ENCODE measurements at places on chromosomes 11 and 22.

- DNase-seq: peak; percentile 88
These were observed at the start of gene SYVN1 for GRCh38 chr11:65134240-65134951. SYVN1 (minus strand) TSS chr11:65134519; CDS start chr11:65133601, 918 bp downstream.

DNA sequence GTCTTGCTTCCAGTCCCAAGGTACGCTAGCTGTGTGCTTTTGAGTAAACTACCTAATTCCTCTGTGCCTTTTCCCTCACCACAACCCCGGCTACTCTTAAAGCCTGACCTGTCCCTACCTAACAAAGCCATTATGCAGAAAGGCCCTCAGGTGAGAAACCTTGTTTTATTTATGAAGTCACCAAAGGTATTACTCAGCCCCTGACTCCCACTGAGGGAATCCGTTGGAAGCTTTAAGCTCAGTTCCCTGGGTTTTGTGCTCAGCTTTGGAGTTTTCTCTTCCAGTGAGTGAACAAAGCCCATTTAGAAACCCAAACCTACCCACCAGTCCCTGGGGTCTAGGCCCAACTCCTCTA lies 90.9 kb downstream of the APIP start:
- DNase-seq: no peak

- DNase-seq: no peak
These were observed 220.8 kb upstream of the SNX19 start for GRCh38 chr11:131137046-131137445.

DNA sequence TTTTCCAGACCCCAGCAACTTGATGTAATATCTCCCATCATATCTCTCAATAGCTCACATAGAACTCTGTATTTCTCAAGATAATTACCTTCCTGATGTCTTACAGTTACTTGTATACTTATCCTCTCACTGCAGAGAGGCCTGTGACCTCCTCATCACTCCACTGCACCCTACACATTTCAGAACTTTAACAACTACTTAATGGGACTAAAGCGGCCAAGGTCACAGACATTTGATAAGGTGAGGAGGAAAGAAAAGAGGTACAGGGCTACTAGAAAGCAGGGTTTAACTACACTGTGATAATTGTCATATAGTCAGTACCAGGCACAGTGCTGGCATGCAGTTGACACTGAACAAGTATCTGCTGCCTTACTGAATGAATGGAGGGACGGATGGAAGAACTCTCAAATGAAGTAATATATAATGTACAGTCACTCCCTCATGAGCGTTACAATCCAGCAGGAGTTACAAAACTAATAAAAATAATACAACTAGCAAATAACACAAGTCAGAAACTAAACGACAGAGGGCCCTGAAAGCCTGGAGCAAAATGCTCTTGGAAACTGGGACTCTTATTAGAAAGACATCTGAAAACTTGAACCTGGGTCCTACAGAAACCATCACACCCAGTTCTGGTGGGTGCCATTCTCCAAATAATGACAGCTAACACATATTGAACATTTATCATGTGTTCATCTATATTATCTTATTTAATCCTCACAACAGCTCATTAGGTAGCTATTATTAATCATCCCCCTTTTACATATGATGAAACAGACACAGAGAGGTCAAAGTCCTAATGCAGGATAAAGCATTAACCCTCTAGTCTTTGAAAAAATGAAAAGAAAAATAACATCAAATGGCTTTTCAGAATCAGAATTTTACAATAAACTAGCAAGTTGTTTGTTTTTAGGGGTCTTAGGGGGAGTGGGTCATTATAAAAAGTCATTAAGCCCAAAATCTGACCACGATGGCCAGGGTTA lies 14.3 kb downstream of the PI4KA start:
- DNase-seq: no peak

GRCh38 chr11:69978841-69979614 lies 99.1 kb upstream of the ANO1 start:
- DNase-seq: no peak

- DNase-seq: no peak
These were observed 1.8 kb downstream of the FJX1 start for GRCh38 chr11:35619855-35620640.

DNA sequence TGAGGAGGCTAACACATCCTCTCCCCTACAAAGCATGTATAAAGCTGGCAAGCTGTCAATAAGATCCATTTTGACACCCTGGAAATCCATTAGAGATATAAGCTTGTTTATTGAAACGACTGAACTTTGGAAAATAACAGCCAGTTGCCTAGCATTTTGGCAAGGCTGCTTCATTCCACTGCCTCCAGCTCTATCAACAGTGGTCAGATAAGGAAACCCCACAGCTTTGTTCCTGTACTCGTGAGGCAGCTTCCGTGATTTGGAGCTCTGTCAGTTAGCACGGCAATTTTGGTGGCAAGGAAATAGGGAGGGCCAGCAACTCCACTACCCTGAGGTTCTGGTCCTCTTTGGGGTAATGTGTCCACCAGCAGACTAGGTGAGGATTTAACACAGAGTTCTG lies 2.0 kb upstream of the OR51S1 start:
- no peak for DNase-seq

DNA sequence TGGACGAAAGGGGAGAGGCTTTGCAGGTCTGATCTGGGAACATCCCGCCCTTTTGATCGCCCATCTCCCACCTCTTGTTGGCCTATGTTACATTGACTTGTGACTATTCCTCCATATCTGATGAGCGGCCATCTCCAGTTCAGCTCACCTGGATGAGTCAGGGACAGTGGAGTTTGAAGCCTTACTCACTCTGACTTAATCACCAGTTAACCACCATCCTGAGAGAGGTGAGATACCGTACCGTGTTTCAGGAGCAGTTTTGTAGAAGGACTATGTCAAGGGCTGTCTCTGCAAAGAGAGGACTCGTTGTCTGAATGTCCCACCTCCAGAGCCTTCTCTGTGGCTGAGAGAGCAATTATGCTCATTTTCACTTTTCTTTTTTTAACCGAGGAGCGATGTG lies 771.7 kb downstream of the NTM start:
- no peak for DNase-seq

GRCh38 chr11:95680169-95680929 lies 109.2 kb downstream of the FAM76B start:
- DNase-seq: no peak

GRCh38 chr22:30287648-30288418 lies 1.5 kb downstream of the CASTOR1 start:
- DNase-seq: peak; percentile 60

- no peak for DNase-seq
These were observed 16.1 kb upstream of the PCF11 start for GRCh38 chr11:83140691-83141455.

GRCh38 chr11:36352922-36353321 lies 56.8 kb downstream of the PRR5L start:
- no peak for DNase-seq

- DNase-seq: no peak
These were observed 380.0 kb upstream of the CCDC90B start for GRCh38 chr11:83666149-83666548.

DNA sequence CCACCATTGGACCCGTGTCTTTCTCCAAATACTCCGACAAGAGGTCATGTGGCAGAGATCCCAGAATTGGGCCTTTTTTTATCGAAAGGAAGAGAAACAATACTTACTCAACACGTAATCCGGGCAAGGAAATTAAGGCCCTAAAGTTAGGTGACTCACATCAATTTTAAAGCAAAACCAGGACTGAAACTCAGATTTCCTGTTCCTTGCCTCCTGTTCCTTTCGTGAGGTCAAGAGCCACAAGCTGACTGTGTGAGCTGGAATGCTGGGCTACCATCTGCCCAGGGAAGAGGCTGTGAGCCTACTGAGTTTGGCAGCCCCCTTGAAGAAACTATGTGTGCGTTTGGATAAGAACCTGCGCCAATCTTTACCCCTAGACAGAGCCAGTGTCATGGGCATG lies 27.1 kb upstream of the MRGPRX2 start:
- DNase-seq: no peak

GRCh38 chr11:109993786-109994185 lies 99.4 kb upstream of the ZC3H12C start:
- DNase-seq: no peak

GRCh38 chr22:48275412-48275811 lies 1513.0 kb downstream of the TBC1D22A start:
- no peak for DNase-seq

DNA sequence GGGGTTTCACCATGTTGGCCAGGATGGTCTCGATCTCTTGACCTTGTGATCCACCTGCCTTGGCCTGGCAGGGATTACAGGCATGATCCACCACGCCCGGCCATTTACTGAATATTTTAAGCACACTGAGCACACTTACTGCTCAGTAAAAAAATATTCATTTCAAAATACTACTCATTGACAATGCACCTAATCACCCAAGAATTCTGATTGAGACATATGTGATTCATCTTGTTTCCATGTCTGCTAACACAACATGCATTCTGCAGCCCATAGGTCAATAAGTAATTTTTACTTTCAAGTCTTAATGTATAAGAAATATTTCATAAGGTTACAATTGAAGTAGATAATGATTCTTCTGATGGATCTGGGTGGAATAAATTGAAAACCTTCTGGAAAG lies 4.2 kb upstream of the OR52J3 start:
- no peak for DNase-seq

DNA sequence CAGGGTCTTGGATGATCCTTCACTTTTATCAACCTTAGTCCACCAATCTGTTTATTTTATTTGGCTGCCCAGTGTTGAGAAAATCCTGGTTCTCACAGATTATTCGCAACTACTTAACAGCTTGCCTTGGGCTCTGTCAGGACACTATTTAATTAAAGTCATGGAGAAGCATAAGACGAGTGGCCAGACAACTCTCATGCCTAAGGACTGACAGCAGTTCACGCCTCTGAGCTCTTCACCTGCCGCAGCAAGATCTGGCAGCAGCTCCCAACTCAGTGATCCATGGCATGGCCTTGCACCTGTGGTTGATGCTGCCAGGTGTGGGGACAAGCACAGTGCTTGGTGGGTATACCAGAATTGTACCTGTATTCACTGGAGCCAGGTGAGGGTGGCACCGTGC lies 37.8 kb downstream of the HIRA start:
- DNase-seq: no peak

DNA sequence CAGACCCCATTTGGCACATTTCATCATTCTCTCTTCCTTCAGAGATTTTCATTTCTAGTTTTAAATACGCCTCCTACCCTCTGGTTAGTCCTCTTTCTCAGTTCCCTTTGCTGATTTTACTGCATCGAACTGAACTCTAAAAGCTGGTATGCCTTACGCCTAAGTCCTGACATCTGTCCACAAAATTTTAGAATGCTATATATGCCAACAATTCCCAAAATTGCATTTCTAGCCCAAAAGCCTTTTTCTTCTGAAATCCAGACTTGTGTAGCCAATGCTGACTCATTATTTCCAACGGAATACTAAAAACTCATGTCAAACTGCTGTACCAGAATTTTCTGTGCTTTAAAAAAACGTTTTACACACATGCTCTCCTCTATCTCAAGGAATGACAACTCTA lies 1124.4 kb upstream of the TENM4 start:
- no peak for DNase-seq

DNA sequence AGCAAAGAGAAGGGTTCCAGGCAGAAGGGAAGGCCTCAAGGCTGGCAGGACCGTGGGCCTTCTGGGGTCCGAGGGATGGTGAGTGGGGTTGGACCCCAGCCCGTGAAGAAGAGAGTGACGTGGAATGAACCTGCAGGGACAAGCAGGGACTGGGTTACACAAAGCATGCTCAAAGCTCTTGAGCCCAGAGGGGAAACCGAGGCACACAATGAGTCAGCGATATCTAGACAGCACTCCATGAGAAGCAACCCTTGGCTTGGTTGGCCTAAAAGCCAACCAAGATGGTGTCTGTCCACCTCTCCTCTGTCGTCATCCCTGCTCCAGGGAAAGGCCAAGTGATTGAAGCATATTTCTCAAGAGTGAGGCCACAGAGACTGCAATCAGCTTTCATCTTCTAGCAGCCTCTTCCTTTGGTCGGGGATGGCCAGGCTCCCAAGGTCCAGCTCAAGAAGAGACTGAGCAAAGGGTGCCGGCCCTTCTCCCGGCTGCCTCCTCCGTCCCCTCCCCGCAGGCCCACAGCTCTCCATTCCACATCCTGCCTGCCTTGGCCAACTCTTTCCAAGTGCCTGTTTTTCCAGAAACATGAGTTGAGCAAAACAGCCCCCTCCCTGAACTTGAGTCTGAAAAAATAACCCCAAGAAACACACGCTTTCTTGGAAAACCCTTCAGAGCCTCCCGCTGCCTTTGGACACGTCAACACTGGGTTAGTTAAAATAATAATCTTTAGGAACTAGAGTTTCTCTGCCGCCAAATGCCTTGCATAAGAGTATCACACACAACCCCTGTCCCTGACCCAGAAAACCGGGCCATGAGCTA lies 556.6 kb downstream of the MIAT start:
- DNase-seq: no peak

DNA sequence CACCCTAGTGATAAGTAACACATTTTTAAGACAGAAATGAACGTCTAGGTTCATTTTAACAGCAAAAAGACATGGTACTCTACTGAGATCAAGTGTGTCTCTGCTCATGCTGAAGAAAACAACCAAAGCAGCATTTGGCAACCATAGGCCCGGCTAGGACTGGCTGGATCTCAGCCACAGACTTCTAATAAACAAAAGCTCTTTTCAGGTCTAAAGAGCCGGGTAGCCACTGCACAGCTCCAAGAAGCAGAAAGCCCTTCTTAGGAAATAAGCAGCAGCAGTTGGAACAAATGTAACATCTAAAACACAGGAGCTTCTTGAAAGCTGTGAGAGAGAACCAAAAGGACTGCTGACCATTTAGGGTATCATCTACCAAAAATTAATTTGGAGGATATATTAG lies 37.6 kb downstream of the PITPNB start:
- no peak for DNase-seq

DNA sequence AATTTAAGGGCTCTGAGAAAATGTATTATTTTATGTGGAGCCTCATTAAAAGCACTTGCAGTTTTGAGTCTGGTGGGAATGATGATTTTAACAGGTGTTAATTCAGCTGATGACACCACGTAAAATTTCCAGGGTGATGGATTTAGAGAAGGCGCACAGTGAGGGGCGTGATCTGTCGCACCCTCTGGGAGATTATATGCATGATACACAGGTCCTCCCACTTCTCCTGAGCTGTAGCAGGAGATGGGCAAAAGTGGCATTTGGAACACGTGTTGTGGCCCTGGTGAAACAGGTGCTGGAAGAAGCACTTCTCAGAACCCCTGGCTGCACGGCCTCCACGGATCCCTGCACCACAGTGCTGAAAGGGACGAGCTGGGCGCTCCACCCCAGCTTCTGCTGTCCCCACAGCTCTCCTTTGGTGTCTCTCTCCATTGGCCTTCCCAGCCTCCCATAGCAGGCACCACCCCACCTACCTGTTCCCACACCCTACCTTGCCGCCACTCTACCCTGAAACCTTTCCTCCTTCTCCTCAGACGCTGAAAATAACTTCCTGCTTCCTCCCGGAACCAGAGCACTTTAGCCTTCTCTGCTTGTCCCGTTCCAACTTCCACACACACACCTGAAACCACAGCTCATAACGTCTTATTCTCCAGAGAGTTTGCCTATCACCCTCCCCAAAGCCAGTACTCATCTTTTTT lies 6.9 kb upstream of the SORL1 start:
- DNase-seq: no peak

GRCh38 chr22:40182231-40182835 lies 4.6 kb downstream of the TNRC6B start:
- DNase-seq: no peak

Measured in stimulated activated CD8-positive, alpha-beta memory T cell treated with anti-CD3 and anti-CD28 coated beads, Interleukin-15, amount 100 ng/mL, for 24 hours (primary cell).